ENCODE measurements at places on chromosomes 6 and 20.

DNA sequence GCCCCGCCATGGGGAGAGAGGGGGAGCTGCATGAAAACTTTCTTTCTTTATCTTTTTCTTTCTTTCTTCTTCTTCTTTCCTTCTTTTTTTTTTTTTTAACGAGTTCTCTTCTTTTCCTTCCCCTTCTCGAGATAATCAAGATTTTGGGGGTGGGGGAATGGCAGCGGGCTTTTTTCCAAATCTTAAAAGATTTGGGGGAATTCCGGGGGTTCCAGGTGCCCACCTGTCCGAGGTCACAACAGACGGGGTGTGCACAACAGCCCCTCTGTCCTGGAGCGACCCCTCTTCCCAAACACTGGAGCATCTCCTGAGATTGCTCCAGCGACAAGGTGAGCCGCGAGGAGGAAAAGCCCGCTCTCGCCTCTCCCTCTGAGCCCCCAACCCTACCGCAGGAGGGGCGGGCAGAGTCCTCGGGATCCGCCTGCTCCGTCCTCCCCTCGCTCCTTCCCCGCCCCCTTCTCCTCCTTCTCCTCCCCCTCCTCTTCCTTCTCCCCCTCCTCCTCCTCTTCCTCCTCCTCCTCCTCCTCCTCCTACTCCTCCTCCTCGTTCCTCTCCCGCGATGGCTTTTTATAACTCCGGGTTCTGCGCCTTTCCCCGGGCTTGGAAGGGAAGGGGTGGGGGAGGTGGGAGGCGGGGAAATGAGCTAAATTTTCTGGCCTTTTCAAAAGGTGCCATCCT is 689 bp upstream of the KCNB1 start:
- DNase-seq = no peak

DNA sequence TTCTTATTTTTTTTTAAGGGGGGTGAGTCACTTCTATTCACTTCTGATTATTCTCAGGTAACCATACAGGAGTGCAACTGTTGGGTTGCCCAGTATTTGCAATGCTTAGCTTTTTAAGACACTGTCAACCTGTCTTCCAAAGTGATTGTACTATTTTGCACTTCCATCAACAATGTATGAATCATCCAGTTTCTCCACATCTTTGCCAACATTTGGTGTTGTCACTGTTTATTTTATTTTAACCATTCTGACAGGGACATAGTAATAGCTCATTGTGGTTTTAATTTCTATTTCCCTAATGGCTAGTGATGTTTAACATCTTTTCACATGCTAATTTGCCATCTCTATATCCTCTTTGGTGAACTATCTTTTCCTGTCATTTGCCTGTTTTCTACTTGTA is 1.4 kb upstream of the SLC13A3 start:
- no peak for DNase-seq

GRCh38 chr6:47047479-47048407 is 5.6 kb upstream of the ADGRF1 start:
- DNase-seq = peak; percentile 76

GRCh38 chr20:32634041-32634805 is 39.5 kb downstream of the C20orf203 start:
- peak; percentile 73 for DNase-seq

DNA sequence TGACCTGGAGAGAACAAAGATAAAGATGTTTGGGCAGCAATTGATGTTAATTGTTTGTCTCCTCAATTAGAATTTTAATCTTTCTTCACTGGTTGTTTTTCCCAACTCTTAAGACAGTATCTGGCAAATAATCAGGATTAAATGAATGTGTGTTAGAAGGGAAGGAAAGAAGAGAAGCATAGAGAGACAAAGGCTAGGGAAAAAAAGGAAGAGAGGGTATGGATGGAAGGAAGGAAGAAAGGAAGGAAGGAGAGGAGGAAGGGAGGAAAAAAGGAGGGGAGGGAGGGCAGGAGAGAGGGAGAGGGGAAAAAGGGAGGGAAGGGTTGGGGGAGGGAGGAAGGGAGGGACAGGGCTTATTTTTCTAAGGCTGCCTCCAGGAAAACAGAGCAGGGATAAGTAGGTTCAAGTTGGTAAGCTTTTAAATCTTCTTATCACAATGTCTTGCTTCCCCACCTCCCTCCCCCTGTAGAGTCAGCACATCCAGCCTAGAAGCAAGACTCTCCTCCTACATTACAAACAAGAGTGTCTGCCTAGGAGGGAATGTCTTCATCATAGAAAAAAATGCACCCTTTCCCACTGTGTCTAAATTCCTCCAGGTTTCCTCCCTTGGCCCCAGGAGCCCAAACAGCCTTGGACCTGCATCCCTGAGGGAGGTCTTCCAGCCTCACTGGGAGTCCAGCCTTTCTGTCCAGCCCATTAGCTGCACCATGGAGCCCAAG is 447.8 kb upstream of the JARID2 start:
- DNase-seq = no peak

GRCh38 chr6:42624601-42625000 is 60.8 kb downstream of the UBR2 start:
- DNase-seq = no peak

- no peak for DNase-seq
Observed at GRCh38 chr6:72464791-72465691, 156.8 kb upstream of the KCNQ5 start.

GRCh38 chr20:10553326-10553984 is 118.3 kb downstream of the SLX4IP start:
- peak; percentile 73 for DNase-seq

All from hematopoietic multipotent progenitor cell treated with erythropoietin and hydrocortisone succinate and interleukin-3 and kit ligand, for 8 days (in vitro differentiated cells).